ENCODE measurements at places on chromosomes 6 and 20.

GRCh38 chr6:149061930-149062329, 255.6 kb upstream of the TAB2 start:
- no peak for DNase-seq

DNA sequence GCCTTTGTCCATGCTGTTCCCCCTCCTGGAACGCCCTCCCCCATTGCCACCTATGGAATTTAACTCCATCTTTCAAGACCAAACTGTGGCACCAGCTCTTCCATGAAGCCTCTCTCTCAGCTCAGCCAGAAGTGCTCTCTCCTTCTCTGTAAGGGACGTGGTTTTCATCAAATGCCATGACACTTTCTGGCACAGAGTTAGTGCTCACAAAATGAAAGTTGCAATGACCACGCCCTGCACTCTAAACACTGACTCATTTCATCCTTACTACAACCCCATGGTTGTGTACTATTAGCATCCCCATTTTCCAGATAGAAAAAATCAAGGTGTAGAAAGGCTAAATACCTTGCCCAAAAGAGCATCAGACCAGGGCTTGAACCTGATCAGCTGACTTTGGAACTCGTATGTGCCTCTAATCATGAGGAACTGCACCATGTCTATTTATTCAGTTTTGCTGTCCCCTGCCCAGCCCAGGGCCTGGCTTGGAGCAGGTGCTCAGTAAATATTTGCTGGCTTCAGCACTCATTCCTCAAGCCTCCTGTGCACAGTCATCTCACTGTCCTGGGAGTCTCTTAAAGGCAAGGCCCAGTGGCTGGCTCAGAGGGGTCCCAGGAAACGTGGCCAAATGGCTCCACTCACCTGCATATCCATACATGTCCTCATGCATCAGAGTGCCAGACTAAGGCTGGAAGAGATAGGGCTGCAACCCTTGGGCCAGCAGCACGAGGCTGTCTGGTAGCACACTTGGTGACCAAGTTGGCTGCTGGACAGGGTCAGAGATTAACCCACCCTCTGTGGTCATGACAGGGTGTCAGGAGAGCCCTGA, 77.9 kb downstream of the MRPL14 start:
- DNase-seq: no peak

GRCh38 chr20:63708301-63709148, 686 bp downstream of the ZGPAT start:
- no peak for DNase-seq

- no peak for DNase-seq
Measured at GRCh38 chr20:57656821-57657534, 36.8 kb upstream of the ZBP1 start.

GRCh38 chr20:46351357-46352058, 43.2 kb upstream of the CDH22 start:
- no peak for DNase-seq

DNA sequence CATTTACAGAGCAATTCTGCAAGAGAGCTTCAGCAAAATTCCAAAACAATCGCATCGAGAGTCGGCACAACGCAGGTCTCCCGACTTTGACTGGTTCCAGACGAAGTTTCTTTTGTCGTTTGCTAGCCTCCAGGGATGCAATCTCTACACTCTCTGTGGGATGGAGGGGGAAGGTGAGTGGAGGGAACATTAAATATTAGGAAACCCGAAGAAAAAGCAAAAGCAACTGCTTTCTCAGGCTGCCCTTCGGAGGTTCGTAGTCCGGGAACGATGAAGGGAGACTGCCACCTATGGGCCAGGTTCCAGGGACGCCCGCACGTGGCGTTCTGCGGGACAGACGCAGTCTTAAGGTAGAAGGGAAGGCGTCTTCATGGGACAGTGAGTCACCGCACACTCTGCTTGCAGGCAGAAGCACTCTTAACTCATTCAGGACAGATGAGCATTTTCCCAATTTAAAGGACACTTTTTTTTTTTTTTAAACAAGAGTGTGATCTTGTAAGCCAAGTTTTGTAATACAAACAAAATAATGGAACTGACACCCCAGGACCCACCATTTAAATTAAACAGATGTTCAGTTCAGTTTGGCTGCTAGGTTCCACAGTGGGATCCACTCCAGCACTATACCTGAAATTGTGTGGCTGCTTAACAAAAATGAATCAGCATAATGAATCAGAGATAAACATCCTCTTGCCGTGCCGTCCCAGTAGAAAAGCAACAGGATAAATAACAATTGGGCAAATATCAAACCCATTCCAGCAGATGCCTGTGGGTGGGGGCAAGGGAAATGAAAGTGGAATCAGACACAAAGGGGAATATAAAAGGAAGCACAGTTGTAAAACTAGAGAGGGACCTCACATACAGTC, 65.8 kb upstream of the ARMC2 start:
- peak; percentile 41 for DNase-seq

DNA sequence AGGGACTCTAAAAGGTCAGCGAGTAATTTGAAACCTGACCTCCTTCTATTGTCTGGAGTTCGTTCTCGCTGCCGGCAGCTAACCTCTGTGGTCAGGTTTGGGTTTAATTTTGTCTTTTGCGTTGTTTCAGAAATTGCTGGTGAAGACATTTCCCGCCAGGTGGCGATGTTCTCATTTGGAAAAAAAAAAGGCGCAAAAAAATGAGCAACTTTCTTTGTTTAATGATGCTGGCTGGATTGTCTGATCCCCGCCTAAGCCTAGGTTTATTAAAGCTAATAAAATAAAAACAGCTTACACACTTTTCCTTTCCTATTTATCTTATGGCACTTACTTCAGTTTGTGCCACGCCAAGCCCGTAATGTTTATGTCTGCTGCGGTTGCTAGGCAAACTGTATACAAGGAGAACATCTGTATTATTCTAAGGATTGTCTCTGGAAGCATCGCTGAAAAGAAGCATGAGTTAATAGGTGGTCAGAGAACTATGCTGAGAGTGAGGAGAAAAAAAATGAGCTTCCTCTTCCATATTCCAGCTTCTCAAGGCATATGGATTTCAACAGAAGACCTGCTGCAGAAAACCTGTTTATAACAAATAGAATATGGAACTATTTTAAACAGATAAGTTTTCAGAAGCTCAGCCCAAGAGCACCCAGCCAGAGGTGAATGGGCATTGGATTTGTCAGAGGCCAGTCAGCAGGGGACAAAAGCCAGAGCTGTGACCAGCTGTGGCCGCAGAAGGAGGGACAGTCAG, 205.7 kb downstream of the DOK5 start:
- DNase-seq: no peak

GRCh38 chr6:156683821-156684220, 93.4 kb upstream of the ARID1B start:
- DNase-seq: no peak

- DNase-seq: no peak
Measured at GRCh38 chr20:3728876-3729275, 3.6 kb upstream of the HSPA12B start.

GRCh38 chr20:22920898-22921297, 114.2 kb upstream of the SSTR4 start:
- no peak for DNase-seq

DNA sequence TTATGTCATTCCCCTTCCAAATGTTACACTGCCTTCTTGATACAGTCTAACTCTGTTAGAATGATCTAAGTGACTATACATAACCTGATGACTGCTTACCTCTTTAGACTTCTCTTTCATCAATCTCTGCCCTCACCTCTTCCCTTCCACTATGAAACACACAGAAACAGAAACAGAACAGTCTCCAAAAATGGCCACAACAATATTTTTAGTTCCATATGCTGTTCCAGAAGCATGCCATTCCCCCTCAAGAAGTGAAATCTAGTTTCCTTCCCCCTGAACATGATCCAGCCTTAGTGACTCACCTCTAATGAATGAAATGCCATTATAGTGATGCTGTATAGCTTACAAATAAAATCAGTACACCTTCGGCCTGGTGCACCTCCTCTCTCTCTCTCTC, 229.3 kb upstream of the TENT5A start:
- DNase-seq: no peak

DNA sequence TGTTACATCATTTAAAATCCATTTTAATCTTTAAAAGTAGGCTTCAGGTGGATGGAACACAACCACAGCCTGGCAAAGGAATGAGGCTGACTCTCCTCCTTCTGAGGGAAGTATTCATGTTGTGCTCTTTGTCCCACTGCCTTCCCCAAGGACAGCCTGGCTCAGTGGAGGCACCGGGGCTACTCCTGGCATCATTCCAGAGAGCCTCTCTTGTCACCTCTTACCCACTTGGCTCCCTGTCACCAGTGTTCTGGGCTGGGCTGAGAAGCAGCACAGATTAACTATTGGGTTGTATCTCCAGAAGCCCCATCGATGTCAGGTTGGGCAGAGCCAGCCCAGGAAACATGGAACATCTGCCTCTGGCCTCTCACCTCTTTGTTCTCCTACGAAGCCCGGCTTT, 10.7 kb upstream of the TP53INP2 start:
- DNase-seq: no peak
